ENCODE measurements at places on chromosomes 1 and 21.
A peak's percentile ranks its signal among the peaks of the same experiment; 100 is the strongest.

DNA sequence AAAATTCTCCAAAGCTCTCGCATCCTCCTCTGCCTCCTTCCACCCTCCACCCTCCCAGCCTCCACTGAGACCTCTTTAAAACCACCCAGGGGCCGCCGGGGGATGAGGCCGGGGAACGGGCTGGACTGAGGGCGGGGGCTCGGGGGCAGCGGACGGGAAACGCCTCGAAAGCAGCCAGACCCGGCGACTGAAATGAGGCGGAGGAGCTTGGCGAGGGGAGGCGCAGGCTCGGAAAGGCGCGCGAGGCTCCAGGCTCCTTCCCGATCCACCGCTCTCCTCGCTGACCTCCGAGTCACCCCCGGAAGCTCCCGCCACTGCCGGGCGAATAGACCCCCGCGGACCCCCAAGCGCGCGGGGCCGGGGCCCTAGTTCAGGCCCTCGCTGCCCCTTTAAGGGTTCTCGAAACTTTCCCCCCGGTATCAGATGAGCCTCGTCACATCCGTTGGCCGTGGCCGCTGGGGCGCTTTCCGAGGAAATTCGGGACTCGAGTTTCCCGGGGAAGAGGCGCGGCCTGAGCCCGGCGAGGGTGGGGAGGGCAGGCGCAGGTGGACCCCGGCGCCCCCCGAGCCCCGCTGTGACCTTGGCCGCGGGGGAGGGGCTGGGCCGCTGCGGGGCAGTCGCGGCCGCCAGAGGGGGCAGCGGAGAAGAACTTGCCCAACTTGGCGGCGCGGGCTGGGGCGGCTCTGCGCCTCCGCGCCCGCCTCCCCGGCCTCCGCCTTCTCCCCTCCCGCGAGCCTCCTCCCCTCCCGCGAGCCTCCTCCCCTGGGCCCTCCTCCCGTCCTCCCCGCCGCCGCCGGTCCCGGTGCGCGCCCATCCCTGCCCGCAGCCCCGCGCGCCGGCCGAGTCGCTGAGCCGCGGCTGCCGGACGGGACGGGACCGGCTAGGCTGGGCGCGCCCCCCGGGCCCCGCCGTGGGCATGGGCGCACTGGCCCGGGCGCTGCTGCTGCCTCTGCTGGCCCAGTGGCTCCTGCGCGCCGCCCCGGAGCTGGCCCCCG is at the start of gene BACE2:
TSS of gene BACE2 (plus strand) at position 813 of the 995 bp plus-strand sequence. CDS start at position 917, 104 bp downstream.
- no peak for DNase-seq

DNA sequence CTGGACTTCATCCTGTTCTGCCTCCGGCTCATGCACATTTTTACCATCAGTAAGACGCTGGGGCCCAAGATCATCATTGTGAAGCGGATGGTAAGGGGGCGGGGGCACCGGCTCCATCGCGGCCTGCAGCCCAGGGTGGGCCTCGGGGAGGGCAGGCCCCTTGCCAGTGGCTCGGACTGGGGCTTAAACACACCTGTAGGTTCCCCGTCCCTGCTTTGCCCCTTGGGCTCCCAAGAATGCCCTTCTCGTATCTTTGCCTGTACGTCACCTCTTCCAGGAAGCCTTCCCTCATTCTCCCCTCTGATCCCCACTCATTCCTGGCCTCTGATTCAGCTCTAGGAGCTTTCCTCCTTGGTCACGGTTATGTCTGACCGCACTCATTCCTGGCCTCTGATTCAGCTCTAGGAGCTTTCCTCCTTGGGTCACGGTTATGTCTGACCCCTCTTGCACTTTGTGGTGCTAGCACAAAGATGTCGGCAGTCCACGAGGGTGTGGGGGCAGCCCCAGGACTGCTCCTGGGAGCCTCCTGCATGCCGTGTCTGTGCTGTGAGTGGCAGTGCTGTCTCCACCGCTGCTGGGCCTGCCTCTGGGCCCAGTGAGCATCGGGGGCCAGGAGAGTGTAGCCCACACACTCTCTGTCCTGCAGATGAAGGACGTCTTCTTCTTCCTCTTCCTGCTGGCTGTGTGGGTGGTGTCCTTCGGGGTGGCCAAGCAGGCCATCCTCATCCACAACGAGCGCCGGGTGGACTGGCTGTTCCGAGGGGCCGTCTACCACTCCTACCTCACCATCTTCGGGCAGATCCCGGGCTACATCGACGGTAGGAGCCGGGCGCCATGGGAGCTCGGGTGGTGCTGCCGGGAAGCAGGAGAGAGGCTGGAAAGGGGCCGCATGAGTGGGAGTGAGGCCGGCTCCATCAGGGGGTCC is 49.1 kb upstream of the LRRC3 start:
- no peak for DNase-seq

- no peak for DNase-seq
Measured at GRCh38 chr1:171258429-171258828, 10.1 kb downstream of the FMO1 start.

GRCh38 chr1:40003156-40004093 is 37.1 kb upstream of the CAP1 start:
- no peak for DNase-seq

DNA sequence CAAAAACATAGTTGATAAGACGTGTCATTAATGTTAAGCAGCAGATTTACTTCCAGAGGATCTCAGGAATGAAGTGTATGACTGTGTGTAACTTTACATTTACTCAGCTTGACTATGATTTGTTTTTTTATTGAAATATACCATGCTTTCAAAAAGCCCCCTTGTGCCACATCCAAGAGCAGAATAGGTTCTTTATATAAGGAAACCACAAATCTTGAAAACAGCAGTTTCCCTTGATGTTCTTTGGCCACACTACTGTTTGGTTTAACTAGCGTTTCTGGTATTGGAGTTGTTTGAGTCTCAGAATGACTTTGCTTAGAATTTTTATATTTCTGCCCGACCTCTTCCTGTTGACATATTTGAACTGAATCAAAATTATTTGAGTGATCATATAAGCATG is 25.0 kb downstream of the LRRC8C start:
- no peak for DNase-seq

- no peak for DNase-seq
Measured at GRCh38 chr1:27220096-27220495, 14.3 kb upstream of the WDTC1 start.

DNA sequence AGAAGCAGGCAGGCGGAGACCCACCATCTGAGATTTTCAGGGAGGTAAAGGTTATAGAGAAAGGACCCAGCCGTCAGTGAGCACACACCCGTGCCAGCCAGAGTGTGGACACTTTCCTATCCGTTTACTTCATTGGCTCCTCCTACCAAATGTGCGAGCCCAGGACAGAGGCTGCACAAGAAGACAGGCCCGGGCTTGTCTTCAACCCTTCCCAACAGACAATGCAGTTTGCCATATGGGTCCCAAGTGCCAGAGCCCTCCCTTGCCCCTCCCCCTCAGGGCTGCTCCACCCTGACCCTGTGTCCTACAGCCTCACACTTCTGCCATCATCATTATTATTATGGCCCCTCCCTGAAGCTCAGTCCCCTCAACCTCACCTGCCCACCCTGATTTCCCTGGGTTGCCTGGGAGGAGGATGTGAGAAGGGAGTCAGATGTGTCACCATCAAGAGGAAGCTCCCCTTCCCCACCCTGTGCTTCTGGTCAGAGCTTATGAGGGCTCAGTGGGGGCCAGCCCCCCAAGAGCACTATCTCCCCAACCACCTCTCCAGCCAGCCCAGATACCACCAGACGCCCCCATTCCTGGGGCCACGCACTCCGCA is 9.4 kb downstream of the LAPTM5 start:
- no peak for DNase-seq

DNA sequence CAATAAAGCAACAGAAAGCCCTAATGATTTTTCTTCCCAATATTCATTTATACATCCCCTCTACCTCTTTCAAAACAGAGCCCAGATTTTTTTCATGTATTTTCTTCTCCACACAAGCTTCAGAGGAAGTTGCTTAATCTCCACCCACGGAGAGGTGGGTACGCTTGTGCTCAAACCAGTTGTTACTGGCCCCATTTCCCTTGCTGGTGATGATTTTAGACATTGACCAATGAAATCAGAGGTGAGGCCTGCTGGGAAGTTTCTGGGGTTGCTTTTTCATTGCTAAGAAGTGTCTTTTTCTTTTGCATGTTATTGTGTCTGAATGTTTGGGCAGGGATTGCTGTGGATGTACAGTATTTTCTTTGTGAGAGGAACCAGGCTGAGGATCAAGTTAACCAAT is 448.1 kb upstream of the B3GALT2 start:
- DNase-seq: no peak

DNA sequence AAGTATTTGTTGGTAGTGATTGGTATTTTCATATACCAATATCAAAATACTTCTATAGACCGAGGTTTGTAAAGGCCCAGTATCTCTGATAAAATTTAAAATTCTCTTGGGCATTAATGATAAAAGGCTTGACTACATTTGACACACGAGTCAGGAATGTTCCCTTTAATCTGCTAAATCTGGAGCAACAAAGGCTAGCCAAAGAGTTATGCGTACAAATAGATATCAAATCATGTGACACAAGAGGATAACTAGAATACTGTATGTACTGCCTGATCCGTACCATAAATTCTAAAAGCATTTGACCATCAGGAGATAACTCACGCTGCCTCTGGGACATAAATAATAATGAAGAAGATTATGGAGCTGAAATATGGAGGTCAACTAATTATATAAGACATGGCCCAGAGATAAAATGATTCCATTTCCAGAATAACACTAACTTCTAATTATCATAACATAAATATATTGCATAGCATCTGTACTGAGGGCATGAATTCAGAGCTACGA is 64.2 kb upstream of the SH3GLB1 start:
- DNase-seq: no peak

DNA sequence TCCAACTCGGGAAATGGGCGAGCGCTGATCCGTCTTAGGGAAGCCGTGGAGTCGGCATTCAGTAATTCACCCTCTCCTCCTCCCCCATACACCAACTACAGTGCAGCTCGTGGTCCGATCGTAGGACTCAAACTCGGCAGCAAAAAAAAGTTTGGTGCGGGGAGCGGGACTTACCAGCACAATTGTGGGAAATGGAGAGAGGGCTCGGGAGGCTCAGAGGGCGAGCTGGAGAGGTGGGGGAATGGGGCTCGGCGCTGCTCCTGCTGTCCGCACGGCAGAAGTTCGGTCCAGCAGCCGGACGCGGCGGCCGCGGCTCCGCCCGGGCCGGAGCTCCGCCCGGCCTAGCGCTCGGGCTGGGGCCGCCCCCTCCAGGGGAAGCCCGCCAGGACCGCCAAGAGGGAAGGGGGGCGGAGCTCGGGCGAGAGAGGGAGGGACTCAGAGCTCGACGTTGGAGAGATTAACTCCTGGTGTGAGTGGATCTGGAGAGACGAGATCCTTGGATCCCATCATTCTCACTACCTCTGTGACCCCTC is 676 bp upstream of the PIAS3 start:
- peak; percentile 77 for DNase-seq

DNA sequence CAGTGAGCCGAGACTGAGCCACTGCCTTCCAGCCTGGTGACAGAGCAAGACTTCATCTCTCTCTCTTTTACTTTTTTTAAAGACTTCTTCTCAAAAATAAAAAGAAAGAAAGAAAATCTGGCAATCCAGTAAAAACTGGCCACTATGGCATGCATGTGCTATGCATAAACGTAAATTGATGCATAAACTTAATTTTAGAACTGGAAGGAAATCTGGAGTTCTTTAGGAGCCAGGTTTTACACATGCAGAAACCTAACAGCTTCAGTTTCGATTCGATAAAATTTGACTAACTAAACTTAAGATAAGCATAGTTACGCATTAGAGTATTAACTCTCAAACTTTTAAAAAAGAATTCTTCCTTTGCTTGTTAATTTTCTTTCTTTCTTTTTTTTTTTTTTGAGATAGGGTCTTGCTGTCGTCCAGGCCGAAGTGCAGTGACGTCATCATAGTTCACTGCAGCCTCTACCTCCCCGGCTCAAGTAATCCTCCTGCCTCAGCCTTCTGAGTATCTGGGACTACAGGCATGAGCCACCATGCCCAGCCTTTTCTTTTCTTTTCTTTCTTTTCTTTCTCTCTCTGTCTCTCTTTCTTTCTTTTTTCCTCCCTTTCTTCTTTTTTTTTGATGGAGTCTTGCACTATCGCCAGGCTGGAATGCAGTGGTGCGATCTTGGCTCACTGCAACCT is 11.9 kb upstream of the LGALS8 start:
- DNase-seq: no peak

DNA sequence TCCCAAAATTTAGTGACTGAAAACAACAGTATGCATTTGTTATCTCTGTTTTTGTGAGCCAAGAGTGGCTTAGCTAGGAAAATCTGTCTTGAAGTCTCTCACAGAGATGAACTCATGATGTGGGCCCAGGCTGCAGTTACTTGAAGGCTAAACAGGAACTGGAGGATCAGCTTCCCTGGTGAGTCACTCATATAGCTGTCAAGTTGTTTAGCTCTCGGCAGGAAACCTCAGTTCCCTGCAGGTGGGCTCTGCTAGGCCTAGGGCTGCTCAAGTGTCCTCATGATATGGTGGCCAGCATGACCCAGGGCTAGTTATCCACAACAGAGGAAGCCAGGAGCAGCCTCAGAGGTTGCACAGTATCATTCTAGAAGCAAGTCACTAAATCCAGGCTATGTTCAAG is 30.2 kb upstream of the DDX59 start:
- no peak for DNase-seq

GRCh38 chr1:216614011-216614934 is 109.0 kb downstream of the ESRRG start:
- no peak for DNase-seq

DNA sequence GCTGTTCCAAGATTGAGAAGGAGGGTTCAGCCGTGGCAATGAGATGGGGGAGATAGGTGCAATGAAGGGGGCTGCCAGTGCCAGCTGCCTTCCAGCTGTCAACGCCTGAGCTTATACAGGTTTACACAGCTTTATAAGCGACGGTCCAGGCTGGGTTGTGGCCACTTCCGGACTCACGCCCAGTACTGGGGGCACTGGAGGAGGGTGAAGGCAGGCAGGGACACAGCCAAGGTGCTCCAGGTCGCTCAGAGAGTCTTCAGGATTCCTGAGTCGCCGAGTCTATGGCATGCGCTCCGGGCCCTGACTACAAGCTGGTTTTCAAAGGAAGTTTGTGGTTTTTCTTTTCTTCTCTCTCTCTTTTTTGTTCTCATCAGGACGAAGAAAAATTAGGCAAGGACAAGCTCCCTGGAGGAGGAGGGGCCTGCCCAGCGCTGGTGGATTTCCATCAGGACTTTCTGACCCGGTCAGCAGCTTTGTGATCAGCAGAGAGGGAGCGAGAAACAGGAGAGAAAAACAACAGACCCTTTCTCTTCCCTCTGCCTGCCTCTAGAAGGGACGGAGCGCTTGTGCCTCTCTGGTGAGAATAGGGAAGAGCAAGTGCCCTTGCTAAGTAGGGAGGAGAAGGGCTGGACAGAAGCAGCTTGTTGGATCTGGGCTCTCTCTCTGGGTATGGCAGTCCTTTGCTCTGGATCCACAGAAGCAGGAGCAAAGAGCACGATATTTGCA is at the start of gene MINDY1:
TSS of gene MINDY1 (minus strand) at position 576 of the 726 bp plus-strand sequence. CDS start 4,285 bp downstream, outside the sequence.
- peak; percentile 24 for DNase-seq

Measured in thoracic aorta (tissue), 2 donors.